ENCODE measurements at places on chromosomes 4 and X.

GRCh38 chrX:18964901-18965300, 19.0 kb downstream of the PHKA2 start:
- DNase-seq: no peak

- DNase-seq: no peak
These were observed 329.9 kb downstream of the SMARCA1 start for GRCh38 chrX:129193357-129193756.

- peak; percentile 48 for DNase-seq
These were observed 120.9 kb upstream of the NOCT start for GRCh38 chr4:138894709-138895108.

- no peak for DNase-seq
These were observed 959.3 kb downstream of the SH3BGRL start for GRCh38 chrX:82161195-82161594.

GRCh38 chr4:154457471-154457870, 34.1 kb downstream of the DCHS2 start:
- DNase-seq: no peak

GRCh38 chr4:22999419-22999818, 306.7 kb downstream of the GBA3 start:
- peak; percentile 42 for DNase-seq

DNA sequence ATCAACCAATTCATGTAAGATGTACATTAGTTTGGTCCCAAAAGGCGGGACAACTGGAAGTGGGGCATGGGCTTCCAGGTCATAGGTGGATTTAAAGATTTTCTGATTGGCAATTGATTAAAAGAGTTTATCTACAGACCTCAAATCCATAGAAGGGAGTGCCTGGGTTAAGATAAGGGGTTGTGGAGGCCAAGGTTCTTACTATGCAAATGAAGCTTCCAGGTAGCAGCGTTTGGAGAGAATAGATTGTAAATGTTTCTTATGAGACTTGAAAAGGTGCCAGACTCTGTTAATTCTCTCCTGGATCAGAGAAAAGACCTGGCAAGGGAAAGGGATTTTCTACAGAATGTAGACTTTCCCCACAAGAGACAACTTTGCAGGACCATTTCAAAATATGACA, 2.4 kb downstream of the MGST2 start:
- DNase-seq: peak; percentile 39

GRCh38 chrX:104108955-104109354, 3.4 kb upstream of the ZCCHC18 start:
- DNase-seq: no peak

- DNase-seq: no peak
These were observed 536.9 kb downstream of the RAPGEF2 start for GRCh38 chr4:159639671-159640323.

DNA sequence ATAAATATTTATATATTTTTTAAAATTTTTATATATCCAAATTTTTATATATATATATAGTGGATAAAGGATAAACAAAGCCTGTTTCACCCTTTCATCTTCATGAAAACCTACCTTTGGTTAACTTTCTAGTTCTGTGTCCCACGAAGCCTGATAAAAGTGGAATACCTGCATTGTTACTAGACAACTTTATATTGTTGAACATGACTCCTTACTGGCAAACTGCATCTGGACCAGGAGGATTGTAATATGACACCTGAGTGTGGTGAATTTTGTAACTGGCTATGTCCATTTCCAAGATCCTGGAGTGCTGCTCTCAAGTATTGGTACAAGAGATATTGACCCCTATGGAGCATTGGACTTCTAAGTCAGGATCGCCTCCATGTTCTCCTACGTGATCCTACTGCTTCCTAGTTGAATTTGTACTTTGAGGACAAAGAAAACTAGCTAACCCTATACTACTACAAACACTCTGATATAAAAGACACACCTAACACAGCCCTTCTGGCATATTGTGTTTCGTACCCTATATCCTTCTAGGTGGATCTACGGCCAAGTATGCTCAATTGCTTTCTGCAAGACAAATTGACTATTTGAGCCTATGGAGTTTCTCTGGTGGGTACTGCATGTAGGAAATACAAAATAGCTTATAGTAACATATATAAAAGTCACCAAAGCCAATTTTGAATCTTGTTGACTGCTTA, 61.3 kb upstream of the PRRG1 start:
- DNase-seq: no peak

DNA sequence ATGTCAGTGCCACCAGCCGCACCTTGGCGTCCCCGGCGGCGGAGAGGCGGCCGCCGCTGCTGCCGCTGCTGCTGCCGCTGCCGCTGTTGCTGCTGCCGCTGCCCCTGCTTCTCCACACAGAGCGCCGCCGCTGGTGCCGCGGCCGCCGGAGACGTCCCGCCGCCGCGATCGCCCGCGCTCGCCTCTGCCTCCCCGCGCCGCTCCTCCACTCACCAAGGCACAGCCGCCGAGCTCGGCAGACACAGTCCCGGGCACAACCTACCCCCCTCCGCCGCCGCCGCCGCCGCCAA, at the start of gene PPP3CA:
Gene PPP3CA, minus strand, starts transcription at position 260 of the 290 bp plus-strand sequence.
- no peak for DNase-seq

- no peak for DNase-seq
These were observed 173.7 kb upstream of the FAT4 start for GRCh38 chr4:125140966-125141495.

DNA sequence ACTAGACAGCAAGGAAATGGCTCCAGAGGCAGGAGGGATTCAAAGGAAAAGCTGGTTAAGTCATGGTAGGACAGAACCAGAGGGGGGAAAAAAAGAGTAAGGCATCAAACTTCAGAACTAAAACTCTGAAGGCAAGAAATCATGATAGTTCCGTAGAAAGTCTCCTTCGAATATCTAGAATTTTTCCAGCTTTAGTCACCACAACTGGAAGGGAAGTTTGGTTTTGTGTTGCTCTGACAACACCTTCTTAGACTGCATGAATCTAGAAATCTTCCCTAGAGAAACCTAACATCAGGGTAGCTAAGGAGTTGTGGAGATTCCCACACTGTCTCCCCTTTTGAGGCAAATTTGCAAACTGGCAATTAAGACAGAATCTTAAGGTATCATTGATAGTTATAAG, 33.7 kb downstream of the AMMECR1 start:
- DNase-seq: no peak

DNA sequence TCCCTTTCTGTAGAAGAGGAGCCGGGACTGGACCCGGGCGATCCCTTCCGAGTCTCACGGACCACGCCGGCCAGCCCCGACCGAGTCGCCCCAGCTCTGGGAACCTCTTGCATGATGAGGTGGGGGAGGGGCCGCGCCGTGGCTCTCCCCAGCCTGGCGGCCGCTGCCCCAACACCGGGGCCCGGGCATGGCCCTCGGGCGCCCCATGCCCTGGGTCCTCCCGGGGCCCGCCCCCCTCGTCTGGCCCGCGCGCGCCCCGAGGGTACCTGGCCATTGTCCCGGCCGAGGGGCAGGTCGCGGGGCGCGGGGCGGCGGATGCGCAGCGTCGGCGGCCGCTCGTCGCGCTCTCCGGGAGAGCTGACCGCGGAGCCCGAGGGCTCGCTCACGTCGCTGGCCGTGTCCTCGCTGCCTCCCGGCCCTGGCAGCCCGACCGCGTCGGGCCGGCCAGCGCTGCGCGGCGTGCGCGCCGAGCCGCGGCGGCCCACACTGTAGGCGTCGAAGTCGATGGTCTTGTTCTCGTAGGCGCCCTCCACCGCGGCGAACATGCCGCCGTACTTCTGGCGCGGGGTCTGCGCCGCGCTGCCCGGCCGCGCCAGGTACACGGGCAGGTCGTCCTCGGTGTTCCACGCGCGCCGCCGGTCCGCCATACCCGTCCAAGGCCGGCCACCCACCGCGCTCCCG, 423 bp downstream of the CRMP1 start:
- DNase-seq: no peak

DNA sequence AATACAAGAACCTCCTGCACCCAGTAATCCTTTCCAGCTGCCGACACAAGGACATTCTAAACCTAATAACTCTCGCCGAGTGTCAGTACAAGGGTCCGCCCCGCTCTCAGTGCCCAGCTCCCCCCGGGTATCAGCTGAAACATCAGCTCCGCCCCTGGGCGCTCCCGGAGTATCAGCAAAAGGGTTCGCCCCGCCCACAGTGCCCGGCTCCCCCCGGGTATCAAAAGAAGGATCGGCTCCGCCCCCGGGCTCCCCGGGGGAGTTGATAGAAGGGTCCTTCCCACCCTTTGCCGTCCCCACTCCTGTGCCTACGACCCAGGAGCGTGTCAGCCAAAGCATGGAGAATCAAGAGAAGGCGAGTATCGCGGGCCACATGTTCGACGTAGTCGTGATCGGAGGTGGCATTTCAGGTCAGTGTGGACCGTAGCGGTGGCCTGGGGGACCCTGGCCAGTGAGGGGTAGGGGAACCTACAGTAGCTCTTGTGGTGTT, at the start of gene MAOA:
Gene MAOA, plus strand, starts transcription at position 295 of the 490 bp plus-strand sequence. Its CDS starts 43 bp downstream, at position 338.
- peak; percentile 61 for DNase-seq

GRCh38 chr4:15293711-15294110, 134.1 kb upstream of the C1QTNF7 start:
- peak; percentile 91 for DNase-seq

GRCh38 chr4:137124278-137124932, 407.9 kb downstream of the PCDH18 start:
- DNase-seq: peak; percentile 57

DNA sequence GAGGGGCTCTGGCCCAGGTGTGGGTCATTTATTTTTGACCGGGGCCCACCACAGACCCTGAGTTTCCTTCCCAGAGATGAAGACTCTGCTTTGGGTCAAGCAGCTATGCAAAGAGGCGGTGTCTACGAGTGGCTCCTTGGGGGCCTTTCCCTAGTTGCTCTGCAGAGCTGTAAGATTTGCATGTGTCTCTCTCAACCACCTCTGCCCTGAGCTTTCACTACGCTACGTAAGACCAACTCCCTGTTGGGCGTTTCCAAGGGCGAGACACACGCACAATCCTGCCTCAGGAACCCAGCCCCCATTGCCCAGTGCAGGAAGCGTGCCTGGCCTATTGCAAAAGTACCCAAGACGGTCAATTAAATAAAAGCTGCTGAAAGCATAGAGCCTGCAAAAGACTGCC, 10.0 kb upstream of the ANOS1 start:
- no peak for DNase-seq

DNA sequence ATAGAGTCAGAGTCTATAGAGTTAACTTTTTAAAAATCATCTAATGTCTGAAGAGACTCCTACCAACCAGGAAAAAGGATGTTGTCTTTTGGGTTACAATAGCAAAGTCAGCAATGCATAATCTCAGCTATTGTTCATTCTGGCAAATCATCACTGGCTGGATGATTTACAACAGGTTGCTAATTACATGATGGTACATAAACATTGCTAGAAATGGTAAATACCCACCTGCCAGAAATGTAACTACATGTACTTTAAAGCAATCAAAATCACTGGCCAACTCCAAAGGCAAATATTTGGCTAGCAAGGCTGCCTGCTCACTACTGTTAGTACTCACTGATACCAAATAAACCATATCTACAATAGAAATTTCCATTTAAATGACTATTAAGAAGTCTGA, 91.1 kb downstream of the PPP3CA start:
- DNase-seq: no peak

DNA sequence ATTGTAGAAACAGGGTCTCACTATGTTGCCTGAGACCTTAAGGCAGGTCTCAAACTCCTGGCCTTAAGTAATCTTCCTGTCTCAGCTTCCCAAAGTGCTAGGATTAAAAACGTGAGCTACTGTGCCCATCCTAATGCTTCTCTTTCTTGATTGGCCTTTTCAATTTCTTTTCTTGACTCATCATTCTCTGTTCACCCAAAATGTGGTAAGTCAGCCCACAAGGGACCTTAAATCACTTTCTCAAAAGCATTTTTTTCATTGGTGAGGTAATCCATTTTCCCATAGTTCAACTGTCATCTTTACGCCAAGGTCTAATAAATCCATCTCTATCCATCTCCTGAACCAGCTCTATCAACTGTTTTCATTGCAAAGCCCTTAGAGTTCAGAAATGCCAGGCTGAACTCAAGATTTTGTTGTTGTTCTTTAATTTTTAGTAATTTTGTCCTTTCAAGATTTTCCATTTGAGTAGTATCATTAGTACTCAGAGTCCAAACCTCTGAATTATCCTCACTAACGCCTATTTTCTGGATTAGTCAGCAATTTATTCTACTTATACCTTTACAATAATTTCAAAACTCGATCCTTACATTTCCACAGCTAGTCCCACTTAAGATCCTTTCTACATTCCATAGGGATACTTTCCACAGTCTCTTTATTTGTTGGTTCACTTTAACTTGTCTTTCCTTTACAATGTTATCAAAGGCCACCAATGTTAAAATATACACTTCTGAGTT, 528.6 kb downstream of the IL15 start:
- no peak for DNase-seq
